ENCODE measurements at places on chromosomes 1 and 21.

- no peak for DNase-seq
Observed at GRCh38 chr1:115365738-115366137, 27.7 kb upstream of the NGF start.

DNA sequence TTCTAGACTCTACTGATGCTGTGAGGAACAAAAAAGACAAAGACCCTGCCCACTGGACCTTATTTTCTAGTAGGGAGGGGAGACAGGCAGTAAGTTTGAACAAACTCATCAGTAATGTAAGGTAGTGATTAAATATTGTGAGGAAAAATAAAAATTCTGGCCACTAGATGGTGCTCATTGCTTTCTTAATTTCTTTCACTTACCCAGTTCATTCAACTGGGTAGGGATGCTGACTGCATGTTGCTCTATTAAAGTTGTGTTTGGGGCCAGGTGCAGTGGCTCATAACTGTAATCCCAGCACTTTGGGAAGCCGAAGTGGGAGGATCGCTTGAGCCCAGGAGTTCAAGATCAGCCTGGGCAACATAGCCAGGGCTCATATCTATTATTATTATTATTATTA, 6.3 kb upstream of the KYAT3 start:
- peak; percentile 29 for DNase-seq

- no peak for DNase-seq
Observed at GRCh38 chr21:44763050-44763378, 38.6 kb downstream of the UBE2G2 start.

GRCh38 chr1:50615036-50615750, 191.9 kb upstream of the DMRTA2 start:
- DNase-seq = no peak

DNA sequence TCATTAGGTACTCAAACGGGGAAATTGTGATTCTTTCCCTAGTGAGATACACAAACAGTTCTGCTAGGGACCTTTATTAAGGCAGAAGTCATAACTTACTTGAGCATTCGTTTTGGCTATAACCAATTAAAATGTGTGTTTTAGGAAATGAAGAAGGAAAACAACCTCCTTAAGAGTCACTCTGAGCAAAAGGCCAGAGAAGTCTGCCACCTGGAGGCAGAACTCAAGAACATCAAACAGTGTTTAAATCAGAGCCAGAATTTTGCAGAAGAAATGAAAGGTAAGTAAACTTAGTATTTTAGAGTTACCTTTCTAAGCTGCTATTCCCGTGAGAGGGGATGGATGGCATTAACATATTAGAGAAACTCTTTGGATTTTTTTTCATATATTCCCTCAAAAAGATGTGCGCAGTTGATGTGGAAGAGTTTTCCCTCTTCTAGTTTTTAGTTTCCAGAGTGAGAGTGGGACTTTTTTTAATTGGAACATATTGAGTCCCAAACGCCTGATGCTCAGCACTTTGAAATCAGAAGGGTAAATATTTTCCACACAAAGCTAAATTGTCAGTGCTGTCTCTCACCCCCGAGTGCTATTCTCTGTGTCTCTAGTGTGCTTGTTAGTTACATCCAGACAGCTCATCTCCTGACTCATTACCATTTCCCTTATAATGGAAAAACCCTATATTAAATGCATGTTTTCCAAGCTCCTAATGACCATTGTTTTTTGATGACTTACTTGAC, 34.9 kb downstream of the CENPF start:
- peak; percentile 26 for DNase-seq

All from activated CD8-positive, alpha-beta T cell treated with anti-CD3 and anti-CD28 coated beads for 36 hours (primary cell).